ENCODE measurements at places on chromosomes 16 and 17.
A peak's percentile ranks its signal among the peaks of the same experiment; 100 is the strongest.

GRCh38 chr17:49327835-49328784, 33.9 kb downstream of the ZNF652 start:
- DNase-seq = no peak

DNA sequence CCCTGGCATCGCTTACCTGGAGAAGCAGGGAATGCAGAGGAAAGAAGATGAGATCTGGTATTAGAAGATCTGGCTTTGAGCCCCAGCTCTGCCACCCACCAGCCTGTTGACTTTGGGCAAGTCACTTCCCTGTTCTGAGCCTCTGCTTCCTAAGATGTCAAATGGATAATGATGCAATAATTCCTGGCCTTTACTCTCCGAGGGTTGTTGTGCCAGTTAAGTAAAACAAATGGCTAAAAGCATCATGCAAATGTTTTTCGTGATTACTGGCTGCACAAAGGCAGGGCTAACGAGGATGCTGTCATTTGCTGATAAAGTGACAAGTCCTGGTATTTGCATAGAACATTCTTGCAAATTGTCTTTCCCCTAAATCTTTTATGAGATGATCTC, 1.3 kb upstream of the ZNF821 start:
- no peak for DNase-seq

- no peak for DNase-seq
These were observed 5.4 kb downstream of the ITGAE start for GRCh38 chr17:3795390-3796102.

DNA sequence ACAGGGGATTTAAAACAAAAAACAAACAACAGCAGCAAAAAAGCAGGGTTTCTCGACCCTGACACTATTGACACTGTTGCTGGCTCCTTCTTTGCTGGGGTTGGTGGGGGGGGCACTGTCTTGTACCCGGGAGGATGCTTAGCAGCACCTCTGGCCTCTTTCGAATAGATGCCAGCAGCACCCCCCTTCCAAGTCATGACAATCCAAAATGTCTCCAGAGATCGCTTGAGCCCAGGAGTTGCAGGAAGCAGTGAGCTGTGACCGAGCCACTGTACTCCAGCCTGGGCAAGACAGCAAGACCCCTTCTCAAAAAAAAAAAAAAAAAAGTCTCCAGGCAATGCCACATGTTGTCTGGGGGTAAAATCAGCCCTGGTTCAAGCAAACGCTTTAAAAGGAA, 20.3 kb downstream of the SERPINF1 start:
- no peak for DNase-seq

- no peak for DNase-seq
These were observed 8.7 kb downstream of the PDE6G start for GRCh38 chr17:81647640-81648012.

- DNase-seq = no peak
These were observed 6.7 kb downstream of the NUPR1 start for GRCh38 chr16:28531777-28532744.

GRCh38 chr17:8532021-8532420, 96.3 kb downstream of the NDEL1 start:
- peak; percentile 3 for DNase-seq

DNA sequence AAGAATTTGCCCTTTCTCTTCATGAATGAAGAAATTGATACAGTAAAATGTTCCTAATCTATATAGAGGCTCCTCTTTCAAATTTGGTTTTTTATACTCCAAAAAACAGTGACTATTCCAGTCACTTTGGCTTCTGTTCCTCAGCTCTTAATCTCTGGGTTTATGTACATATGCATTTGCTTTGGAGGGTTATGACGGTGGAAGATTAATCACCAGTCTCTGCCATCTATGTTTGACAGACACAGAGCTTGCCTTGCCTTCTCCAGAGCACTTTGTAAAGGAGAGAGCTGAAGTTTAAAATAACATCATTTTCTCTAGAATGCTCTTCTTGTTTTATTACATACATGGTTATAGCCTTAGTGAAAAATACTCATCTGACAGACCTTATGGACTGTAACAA, 99.3 kb downstream of the NLK start:
- no peak for DNase-seq

- no peak for DNase-seq
These were observed 435 bp downstream of the RPRML start for GRCh38 chr17:46978489-46979146.

- no peak for DNase-seq
These were observed 16.8 kb downstream of the MYBBP1A start for GRCh38 chr17:4538236-4539002.

DNA sequence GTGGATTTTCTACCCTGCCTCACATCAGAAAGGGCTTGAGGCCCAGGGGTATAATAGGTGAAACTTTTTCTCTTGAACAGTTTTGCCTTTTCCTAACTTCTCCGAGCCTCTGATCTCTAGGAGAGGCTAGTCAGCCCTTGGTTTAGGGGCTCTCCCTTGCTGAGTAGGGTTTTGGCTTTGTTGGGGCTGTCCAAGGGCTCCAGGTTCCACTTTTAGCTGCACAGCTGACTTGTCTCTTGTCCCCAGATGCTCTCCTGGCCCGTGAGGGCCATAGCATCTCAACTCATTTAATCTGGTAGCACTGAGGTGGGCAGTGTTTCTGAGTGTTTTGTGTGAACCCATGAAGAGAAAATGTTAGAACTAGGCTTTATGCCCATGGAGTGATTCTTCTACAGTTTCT, 103.9 kb downstream of the MSI2 start:
- DNase-seq = no peak
